ENCODE measurements at places on chromosomes 7 and 10.

GRCh38 chr10:38147686-38148085, 53.5 kb downstream of the ZNF37A start:
- DNase-seq, result no peak

DNA sequence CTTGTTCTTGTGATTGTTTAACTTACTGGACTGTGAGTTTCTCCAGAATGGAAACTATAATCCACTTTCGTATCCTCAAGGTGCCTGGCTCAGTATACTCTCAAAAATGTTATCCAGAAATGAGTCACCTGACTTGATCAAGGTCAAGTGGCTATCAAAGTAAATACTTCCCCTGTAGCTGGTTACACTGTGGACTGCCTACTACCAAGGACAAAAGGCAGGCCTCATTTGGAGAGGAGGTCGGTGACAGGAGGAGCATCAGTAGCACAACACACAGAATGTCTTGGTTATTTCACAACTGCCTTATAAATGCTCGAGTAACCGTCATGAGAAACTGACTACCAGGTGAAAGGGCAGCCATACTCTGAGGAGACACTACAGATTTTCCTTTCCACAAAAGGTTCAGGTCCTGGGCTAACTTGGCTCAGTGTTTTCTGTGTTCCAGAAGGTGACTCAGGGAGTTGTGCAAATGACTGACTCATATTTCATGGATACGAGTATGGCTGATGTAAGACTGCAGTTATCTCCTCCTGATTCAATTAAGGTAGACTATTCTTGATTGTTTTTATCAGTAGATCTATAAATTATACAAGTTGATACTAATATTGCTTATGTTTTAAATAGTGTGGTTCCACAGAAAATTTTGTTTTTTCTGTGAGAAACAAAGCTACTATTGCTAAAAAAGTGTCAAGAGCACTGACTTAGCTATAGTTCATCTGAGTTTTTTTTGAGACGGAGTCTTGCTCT, 4.2 kb upstream of the CCNY start:
- DNase-seq, result no peak

GRCh38 chr7:151484971-151485707, 34.6 kb downstream of the RHEB start:
- DNase-seq, result no peak

GRCh38 chr10:97180363-97180755, 5.4 kb downstream of the SLIT1 start:
- DNase-seq, result no peak

GRCh38 chr10:97713339-97713825, at the start of gene MARVELD1:
Gene MARVELD1, plus strand, starts transcription at chr10:97713730. Its CDS starts 147 bp downstream, at chr10:97713877.
- peak; percentile 8 for DNase-seq

DNA sequence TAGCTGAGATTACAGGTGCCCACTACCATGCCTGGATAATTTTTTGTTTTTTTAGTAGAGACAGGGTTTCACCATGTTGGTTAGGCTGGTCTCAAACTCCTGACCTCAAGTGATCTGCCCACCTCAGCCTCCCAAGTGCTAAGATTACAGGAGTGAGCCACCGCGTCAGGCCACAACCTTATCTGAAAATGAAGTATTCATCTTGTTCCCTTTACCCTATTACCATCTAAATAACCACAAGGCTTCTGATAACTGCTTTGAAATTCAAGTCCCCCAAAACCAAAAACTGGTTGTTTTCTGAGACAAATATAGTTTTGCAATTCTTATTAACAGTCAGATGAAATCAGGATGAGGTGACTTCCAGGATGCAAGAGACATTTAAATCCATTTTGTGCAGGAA, 2.4 kb downstream of the TCTN3 start:
- no peak for DNase-seq

DNA sequence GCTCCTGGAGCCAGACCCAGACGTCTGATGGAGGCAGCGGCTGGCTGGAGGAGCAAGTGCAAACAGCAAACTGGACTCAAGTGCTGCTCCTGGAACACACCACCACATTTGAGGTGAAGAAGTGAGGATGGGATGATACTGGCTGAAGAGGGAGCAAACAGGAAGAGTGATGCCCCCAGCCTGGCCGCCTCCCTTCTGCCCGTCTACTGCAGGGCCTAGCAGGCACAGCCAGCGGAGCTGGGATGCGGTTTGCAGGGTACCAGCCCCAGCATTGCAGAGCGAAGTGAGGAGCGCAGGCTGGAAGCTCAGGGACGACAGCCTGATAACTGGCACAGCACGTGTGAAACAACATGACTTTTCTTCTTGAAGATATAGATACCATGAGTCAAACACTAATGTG, 111.8 kb upstream of the ZNF32 start:
- no peak for DNase-seq

DNA sequence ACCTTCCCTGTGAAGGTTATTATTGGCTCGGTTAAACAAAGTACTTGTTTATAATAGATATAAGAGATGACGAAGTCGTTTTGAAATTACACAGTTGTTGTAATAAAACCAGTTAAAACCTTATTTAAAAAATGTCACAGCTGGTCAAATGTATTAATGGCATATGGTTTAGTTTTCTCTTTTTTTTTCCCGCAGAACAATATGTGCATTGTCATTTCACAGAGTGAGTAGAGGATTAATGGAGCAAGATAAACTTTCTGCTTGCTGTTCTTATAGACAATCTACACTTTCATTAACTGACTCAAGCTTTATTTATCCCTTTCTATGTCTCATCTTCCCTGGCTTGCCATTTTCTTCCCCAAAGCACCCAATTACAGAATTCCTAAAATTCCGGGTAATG, 404.3 kb upstream of the NPVF start:
- DNase-seq, result no peak

GRCh38 chr10:131312478-131312836, 936 bp upstream of the TCERG1L start:
- DNase-seq, result no peak

- DNase-seq, result peak; percentile 69
These were observed 95.5 kb downstream of the CUL2 start for GRCh38 chr10:34994565-34995142.

DNA sequence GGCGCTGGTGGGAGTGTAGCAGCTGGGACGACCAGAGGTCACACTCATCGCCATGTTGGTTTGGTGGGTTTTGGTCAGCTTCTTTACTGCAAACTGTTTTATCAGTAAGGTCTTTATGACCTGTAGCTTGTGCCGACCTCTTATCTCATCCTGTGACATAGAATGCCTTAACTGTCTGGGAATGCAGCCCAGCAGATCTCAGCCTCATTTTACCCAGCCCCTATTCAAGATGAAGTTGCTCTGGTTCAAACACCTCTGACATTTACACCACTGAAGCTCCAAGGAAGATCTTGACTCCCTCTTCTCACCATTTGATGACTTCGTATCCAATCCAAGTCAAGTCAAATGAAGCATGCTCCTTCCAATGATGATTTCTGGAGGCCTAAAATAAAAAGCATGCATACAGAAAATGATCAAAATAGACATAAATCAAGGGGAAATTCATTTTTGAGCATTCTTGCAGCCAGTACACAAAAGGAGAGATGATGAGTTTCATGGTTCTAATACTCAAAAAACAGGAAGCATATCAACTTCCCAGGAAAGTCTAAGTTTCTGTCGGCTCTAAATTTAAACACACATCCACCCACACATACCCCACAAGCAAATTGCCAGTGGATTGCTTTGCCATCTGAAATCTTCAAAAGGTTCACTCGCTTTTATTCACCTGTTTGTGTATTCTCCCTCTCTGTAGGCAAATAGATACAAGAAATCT, 2.4 kb upstream of the PSMG3 start:
- DNase-seq, result no peak

GRCh38 chr7:83617858-83618257, 31.1 kb downstream of the SEMA3E start:
- DNase-seq, result no peak

DNA sequence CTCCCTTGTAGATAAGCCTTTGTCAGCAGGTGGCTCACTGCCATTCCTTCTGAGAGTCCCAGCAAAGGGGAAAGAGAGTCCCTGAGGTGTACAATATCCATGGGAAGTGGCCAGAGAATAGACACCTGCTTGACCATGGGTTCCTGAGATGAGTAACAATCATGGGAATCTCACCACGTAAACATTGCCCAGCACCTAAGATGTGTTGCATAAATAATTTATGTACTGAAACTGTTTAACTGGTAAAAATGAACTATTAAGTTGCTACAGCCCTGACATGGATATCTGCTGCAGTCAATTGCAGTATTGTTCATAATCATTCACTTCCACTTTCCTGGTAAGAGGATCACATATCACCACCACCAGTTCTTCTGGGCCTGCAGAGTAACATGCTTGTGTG, 123.8 kb upstream of the INHBA start:
- no peak for DNase-seq

DNA sequence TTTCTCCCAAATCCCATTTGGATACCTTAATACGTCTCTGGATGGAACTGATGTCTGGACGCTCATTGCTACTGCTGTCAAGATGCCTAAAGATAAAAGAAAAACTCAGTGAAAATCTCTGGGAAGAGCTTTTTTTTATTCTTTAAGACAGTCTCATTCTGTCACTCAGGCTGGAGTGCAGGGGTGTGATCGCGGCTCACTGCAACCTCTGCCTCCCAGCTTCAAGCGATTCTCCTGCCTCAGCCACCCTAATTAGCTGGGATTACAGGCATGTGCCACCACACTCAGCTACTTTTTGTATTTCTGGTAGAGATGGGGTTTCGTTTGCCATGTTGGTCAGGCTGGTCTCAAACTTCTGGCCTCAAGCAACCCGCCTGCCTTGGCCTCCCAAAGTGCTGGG, 102.2 kb downstream of the NT5C2 start:
- DNase-seq, result no peak

GRCh38 chr10:65231148-65231547, 1694.7 kb upstream of the LRRTM3 start:
- no peak for DNase-seq

- no peak for DNase-seq
These were observed 39.1 kb upstream of the BET1 start for GRCh38 chr7:94043299-94043698.

- no peak for DNase-seq
These were observed 43.3 kb downstream of the HSPA12A start for GRCh38 chr10:116699049-116699448.

DNA sequence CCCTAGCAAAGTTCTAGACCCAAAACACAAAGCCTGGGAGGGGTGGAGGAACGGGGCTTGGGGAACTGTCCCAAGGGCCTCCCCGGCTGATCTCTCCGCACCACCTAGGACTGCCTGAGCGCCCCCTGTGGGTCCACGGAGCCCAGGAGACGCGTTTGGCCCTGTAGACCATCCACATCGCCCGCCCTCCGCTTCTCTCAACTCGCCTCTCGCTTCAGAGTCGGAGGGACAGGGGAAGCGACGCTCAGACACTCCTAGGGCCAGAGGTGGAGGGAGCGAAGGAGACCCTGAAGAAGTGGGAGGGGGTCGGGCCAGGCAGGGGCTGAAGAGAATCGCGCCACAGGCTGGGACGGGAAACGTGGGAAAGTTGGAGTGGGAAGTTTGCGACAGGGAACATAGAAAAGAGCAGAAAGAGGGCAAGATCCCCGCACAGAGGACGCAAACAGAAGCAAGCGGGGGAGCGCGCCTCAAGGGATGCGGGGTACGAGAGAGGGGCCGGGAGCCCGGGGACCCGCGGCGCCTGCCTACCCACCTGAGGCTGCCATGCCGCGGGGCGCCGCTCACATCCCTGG, 378 bp downstream of the PIK3AP1 start:
- DNase-seq, result peak; percentile 63

GRCh38 chr10:112304267-112304859, 21.2 kb downstream of the TECTB start:
- no peak for DNase-seq

All from stimulated activated naive CD8-positive, alpha-beta T cell treated with anti-CD3 and anti-CD28 coated beads, Interleukin-15, amount 100 ng/mL, for 72 hours (primary cell).